ENCODE measurements at places on chromosomes 12 and 14. TPM values are rescaled to one million over a fixed set of nuclear protein-coding genes. Genes with fewer than 3 reads are reported as not detected.

DPPA3 gene
- polyA plus RNA-seq, result not detected

MIP gene
- not detected for polyA plus RNA-seq

DNA sequence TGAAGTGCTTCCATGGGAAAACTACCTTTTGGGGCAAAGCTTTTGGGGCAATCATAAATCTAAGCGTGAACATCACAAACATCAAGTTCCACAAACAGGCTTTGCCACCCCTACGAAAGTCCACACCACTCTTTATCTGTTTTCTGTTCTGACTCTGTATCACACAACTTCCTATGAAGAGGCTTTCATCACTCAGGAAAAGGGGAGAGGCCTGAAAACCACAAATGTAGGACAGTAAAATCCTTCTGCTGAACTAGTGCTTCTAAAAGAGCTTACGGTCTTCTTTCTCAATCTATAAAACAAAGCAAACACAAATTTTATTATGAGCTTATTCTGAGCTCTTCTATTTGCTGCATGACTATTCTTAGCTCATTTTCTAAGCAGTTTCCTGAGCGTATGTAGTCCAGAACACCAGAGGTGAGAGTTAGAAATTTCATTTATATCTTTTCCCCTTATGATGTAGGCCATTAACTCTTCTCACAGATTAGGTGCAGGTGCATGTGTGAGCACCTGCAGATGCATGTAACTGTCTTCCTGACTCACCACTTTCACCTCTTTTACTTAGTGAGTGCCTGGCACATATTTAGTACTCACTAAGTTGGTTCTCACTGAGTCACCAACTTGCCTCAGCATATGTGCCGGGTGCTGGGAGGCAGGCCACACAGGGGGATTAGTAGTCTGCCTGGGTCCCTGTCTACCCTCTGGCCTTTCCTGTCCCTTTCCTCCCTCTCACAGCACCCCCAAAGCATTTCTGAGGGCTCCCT is 32.9 kb upstream of the SYCP3 start:
- no peak for DNase-seq

GRCh38 chr12:108449478-108449877 is 65.6 kb upstream of the FICD start:
- DNase-seq, result peak; percentile 43

GRCh38 chr12:131432532-131433260 is 278.2 kb upstream of the SFSWAP start:
- DNase-seq, result no peak
